ENCODE measurements at places on chromosomes 2 and 18.

GRCh38 chr2:16487686-16488085 is 177.9 kb downstream of the CYRIA start:
- DNase-seq = peak; percentile 59

- no peak for DNase-seq
Measured at GRCh38 chr18:44687421-44687820, 6.7 kb downstream of the SETBP1 start.

- no peak for DNase-seq
Measured at GRCh38 chr2:111127351-111127750, 6.6 kb downstream of the BCL2L11 start.

- no peak for DNase-seq
Measured at GRCh38 chr18:13288509-13289133, 70.1 kb downstream of the LDLRAD4 start.

DNA sequence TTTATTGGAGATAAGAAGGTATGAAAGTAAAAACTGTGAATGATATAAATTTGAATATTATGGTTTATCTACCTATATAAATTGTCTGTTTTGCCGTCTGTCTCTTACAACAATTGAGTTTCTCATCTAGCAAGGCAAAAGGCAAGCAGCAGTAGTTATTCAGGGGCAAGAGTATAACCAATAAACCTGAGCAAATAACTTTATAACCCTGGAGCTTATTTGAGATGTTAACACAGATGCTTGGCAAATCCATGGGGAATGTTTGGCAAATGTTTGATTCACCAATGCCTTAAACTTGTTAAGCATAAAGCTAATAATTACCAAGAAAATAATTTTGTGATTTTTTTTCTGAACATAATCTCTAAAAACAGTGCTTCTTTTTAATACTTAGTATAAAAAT is 9.9 kb upstream of the EPHA4 start:
- no peak for DNase-seq

DNA sequence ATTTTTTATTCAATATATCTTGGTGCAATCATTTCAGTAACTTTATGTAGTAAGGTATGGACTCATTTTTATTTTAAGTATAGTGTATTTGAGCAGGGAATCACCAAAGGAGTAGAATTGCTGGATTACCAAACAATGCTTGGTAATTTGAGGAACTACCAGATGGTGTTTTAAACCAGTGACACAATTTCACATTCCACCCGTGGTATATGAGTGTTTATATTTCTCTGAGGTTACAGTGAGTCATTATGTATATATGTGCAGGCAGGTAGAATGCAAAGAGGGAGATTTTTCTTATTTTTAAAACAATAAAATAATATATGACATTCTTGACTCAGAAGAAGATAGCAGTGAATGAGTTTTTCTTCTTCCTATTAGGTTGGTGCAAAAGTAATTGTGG is 596.9 kb downstream of the DCC start:
- DNase-seq = no peak

DNA sequence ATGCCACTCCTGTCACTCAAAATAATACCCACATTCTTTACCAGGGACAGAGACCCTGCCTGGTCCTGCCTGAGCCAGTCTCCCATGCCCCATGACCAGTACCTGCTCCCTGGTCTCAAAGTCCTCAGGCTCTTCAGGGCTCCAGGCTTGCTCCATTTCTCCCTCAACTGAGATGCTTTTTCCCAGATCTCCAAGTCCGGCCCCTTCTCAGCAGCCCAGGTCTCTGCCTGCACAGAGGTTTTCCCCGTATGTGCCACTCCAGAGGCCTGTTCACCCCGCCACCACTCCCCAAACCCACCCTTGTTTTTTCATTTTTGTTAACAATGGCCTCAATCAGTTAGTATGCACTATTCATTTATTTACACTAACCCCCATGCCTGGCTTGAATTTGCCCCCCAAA is 499.5 kb upstream of the MYT1L start:
- no peak for DNase-seq

DNA sequence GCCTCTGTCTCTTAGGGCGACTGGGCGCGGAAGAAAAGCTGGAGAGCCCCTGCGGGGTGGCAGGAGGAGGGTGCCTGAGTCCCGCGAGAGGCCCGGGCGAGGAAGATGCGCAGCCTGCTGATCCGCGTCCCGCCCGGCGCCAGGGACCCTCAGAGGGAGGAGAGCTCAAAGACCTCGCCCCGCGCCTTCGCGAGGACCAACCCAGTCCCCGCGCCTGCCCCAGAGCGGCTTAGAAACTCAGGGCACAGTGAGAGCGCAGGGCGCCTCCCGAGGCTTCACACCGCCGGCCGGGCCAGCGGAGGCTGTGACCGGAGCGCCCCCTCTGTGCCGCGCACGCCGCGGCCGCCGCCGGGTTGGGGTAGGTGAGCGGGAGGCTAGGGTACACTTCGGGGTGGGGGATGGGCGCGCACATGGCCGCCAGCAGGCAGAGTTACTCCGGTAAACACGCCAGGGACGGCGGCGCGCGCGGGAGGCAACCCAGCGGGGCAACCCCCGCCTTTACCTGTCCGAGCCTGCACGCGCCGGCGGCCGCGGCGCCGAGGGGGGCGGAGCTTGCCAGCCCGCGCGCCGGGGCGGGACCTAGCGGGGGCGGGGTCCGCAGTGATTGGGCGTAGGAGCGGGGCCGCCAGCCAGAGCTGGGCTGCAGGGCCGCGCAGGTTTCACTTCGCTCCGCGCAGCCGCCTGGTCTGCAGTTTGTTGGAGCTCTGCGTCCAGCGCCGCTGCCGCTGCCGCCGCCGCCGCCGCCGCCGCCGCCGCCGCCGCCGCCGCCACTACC is at the start of gene BCL2L11:
TSS of gene BCL2L11 (plus strand) at position 662 of the 775 bp plus-strand sequence. CDS start 2,832 bp downstream, outside the sequence.
- peak; percentile 96 for DNase-seq

DNA sequence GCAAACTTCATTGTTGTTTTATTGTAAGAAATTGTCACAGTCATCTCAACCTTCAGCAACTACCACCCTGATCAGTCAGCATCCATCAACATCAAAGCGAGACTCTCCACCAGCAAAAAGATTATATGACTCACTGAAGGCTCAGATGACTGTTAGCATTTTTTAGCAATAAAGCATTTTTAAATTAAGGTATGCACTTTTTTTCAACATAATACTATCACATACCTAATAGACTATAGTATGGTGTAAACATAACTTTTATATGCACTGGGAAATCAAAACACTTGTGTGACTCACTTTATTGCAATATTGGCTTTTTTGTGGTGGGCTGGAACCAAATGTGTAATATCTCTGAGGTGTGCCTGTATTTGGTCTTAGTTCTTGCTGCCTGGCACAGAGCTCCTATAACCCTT is 15.6 kb downstream of the SCN1A start:
- DNase-seq = no peak

DNA sequence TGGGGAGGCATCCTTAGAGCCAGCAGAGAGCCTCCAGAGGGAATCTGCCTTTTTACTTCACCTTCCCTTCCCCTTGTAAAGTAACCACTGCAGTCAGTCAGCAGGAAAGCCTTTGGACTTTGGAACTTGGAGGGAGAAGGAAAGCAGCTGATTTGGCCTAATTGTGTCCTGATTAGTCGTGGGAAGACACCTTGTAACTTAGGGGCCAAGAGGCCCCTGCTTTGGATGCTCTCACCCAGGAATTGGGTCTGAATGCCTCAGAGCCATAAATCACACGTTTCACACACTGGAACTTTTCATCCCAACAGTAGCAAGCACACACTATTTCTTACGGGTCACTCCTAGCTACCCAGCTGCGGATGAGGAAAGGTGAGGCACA is 81.0 kb upstream of the PPM1B start:
- DNase-seq = no peak

DNA sequence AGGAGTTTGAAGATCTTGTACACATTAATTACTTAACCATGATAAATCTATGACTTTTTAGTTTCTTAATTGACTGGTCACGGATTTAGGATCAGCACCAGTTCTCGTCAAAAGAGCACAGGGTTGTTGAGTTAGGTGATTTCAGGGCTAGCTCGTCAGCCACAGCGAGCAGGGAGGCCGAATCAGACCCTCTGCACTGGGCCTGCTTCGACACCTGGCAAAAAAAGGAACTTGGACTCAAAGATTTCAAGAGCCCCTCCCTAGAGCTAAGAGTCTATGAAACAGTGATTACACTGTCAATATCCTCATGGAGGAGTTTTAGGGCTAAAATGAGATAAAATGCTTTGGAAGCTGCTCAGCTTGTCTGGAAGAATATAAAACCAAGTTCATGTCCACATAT is 4.6 kb upstream of the SERTAD2 start:
- peak; percentile 57 for DNase-seq

- DNase-seq = no peak
Measured at GRCh38 chr18:45399643-45400042, 215.6 kb upstream of the SLC14A2 start.

DNA sequence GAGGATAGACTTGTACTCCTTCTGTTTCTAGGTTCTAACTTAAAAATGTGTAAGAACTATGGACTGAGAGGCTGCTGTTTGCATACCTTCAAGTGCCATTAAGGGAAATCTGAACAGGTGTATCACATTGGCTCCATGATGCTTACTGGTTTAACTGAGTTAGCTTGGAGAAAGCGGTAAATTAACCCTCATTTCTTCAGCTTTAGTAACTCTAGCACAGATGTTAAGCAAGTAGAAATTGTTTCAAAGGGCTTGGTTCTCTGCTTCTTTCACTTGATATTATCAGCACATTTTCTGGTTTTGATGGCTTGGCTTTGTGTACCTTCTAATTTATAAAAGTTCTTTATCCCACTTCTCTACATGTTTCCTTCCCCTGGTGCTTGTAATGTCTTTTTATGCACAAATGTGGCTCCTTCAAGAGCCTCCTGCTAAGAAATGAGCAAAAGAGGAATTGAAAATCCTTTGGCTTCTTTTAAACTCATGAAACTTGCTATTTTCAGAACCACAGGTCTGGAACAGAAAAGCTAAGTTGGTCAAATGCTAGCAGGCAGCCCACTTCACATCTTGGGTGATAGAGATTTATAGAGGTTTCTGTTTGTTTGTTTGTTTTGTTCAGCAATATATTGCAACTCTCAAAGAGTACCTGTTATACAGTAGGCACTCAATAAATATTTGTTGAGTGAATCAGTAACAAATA is 249.9 kb upstream of the THUMPD2 start:
- no peak for DNase-seq

GRCh38 chr2:21715887-21716286 is 592.1 kb downstream of the TDRD15 start:
- no peak for DNase-seq

- no peak for DNase-seq
Measured at GRCh38 chr18:24831871-24832665, 371.6 kb downstream of the HRH4 start.

DNA sequence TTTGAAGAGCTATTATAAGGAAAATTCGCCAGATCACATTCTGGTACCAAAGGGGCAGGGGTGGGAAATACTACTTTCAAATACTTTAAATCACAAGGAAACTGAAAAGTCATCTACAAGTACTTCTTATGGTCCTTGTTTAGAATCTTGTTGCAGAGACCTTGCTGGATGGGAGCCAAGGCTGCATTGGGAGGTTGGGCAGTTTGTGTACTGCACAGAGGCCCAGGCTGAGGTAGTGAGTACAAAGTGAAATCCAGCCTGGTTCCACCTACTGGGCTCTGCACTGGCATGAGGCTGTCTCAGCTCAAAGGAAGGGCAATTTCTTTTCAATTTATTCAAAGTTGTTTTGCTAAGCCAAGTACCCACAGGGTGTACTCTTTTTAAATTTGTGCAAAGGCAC is 140.3 kb upstream of the DLX2 start:
- no peak for DNase-seq

DNA sequence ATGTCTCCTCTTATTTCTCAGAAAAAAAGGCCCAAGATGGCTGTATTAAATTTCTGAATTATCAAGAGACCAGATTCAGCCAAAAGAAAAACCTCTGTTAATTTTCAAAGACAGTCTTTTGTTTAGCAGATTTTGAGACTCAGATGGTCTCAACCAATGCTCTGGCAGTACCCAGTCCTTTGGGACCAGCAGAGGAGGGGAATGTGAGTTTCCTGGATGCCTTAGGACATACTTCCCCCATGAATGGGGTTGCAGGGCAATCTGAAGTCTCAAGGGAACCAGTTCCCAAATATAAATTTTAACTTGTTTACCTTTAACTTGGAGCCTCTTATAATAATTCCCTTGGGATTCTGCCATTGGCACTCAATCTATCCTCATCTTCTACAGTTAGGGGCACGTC is 107.8 kb upstream of the ZNF521 start:
- no peak for DNase-seq

GRCh38 chr2:230815088-230815487 is 49.7 kb upstream of the ITM2C start:
- DNase-seq = no peak

DNA sequence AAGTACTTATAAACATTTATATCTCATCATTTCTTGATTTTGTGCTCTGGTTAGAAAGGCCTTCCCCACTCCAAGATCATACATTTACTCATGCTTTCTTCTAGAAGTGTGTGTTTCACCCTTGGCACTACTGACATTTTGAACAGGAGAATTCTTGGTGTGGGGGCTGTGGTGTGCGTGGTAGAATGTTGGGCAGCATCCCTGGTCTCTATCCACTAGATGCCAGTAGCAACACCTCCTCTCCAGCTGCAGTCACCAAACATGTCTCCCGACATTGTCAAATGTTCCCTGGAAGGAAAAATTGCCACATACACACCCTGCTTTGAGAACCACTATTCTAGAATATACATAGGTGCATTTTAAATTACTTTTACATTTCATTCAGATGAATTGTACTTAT is 8.7 kb upstream of the TGIF1 start:
- peak; percentile 51 for DNase-seq

DNA sequence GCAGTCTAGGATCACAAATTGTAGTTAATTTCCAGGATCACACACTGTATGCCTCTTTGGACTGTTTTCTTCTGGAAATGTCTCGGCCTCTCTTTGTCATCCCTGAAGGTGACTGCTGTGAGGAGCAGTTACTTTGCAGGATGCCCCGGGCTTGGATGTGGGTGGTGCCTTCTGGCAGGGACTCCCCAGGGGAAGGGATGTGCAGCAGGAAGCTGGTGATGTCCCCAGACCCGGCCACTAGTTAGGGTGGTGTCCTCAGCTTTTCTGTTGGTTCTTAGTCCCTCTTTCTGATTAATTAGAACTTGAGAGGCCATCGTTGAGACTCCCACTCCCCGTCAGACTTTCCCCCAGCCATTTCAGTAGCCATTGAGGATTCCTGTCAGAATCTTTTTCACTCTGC is 286.6 kb upstream of the HDAC4 start:
- DNase-seq = no peak

All from NB4 (cell line).